ENCODE measurements at places on chromosomes 11 and 22.
A peak's percentile ranks its signal among the peaks of the same experiment; 100 is the strongest.

DNA sequence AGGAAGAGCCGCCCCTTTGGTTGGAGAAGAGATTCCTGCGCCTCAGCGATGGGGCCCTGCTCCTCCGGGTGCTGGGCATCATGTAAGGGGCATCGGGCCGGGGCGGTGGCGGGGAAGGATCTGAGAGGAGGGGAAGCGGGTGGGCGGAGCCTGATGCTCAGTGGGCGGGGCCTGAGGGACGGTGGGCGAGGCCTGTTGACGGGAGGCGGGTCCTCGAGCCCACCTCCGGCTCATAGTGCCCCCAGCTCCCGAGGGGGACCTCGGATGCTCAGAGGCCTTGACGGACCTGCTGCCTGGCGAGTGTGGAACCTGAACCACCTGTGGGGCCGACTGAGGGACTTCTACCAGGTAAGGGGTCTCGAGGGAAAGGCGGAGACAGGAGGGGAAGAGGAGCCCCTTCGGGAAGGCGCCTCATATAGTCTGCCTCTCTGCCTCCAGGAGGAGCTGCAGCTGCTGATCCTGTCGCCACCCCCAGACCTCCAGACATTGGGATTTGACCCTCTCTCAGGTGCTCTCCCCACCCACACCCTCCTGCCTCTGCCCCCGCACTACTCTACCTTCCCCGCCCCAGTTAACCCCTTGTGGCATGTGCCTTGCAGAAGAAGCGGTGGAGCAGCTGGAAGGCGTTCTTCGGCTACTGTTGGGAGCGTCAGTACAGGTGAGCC lies 799 bp downstream of the CCDC88B start:
- DNase-seq = peak; percentile 64

DNA sequence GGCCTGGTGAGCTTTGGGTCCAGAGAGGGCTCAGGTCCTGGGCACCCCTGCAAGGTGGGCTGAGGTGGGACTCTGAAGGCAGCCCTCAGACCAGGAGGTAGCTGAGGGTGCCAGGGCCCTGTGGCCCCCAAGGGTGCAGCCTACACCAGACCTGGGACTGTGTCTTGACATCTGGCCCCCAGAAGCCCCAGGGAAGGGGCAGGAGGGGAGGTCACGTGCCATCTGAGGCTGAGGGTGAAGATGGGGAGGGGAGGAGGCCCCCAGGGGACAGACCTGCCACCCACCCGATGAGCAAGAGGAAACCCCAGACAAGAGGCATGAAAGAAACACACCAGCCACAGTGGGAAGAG lies 520.2 kb downstream of the BRD1 start:
- no peak for DNase-seq

GRCh38 chr11:64156235-64157011 lies 9.5 kb downstream of the MACROD1 start:
- no peak for DNase-seq

GRCh38 chr11:126607776-126608541 lies 252.5 kb downstream of the ST3GAL4 start:
- DNase-seq = no peak

DNA sequence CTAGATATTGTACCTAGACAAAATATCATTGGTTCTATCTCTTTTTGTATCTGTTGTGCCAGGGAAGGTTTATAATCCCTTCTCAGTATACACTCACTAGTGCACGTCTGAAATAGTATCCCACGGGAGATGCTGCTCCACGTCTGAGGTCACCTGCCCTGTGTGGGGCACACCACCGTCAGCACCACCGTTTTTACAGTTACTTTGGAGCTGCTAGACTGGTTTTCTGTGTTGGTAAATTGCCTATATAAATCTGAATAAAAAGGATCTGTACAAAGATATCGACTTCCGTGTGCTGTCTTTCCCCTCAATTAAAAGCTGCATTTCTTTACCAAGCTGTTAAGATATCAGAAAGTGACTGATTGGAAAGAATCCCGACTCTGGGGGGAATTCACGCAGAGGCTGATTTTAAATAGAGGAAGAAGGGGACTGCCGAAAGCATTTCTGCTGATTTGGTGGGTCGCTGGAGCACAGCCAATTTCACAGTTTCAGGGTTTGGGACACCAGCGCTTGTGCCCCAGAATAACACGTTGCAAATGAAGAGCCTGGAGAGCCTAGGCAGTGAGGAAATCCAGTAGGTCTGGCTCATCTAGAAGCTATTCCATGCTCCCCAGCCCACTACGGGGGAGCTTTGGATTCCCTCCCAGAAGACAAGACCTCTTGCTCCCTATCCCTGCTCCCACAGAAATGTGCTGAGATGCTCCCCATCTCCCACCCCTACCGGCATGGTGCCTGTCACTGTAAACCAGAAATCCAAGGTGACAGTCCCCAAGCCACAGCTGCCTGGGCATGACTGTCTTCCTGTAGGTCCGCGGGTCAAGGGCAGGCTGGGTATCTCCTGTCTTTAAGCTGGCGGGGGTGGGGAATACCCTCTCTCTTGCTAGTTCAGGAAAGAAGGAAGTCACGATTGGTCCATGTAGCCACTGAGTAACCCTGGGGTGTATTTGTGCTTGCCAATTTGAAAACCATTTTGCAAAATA lies 12.7 kb upstream of the MYO18B start:
- no peak for DNase-seq

DNA sequence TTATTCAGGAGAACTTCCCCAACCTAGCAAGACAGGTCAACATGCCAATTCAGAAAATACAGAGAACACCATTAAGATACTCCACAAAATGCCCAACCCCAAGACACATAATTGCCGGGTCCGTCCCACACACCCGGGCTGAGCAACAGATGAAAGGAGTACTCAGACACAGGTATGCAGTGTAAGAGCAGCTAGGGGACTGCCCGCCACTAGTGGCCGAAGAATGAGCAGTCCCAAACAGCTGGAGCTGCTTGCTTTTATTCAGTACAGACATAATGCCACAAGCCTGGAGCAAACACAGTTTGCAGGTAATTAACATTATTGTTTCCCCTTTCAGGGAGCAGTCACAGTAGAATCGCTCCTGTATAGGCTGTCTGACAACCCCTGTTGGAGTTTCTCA lies 364.6 kb downstream of the LUZP2 start:
- no peak for DNase-seq

GRCh38 chr11:74736031-74736430 lies 4.8 kb upstream of the CHRDL2 start:
- DNase-seq = no peak

DNA sequence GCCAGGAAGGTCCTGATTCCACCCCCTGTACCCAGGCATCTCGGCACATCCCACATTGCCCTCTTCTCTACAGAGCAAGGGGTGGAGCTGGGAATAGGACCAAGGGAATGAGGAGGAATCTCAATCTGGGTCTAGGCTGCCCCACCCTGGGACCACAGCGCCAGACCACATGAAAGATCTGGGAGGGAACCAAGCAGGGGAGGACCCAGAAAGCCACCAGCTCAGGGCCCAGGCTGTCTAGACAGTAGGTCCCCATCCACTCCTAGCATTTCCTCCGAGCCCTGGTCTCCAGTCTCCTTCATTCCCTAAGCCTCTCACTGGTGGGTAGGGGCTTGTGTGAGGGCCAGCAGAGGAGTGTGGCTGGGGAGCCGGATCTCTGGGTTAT lies 11.6 kb downstream of the PHLDB1 start:
- DNase-seq = no peak

- no peak for DNase-seq
These were observed 1.1 kb downstream of the ATL3 start for GRCh38 chr11:63670096-63670432.

DNA sequence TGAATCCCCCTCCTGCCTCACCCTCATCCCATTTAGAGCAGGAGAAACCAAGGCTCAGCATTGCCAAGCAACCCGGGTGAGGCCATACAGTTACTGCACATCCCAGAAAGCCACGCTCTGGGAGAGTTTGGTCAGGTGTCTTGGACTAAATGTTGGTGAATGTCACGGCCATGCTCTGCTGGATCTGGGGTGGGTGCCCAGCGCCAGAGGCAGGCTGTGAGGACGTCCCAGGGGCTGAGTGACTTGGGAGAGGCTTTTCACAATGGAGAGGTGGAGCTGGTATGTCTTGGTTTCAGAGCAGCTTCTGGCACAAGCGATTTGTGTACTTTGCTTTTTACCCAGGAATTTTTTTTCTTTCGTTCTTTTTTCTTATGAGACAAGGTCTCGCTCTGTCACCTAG lies 6.6 kb downstream of the SERHL2 start:
- DNase-seq = no peak

DNA sequence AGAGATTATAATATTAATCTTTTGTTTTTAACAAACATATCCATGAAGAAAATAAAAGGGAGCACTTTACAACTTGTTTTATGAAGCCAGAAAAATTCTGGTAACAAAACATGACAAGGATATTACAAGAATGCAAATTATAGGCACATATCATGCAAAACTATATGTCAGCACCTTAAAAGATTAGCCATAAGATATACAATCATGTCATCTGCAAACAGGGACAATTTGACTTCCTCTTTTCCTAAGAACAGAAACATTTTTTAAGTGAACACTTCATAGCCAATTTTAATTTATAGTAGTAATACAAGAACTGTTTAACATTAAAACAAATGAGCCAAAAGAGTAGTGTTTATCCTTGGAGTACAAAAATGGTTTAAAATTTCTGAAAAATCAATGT lies 916.5 kb upstream of the CNTN5 start:
- DNase-seq = no peak

- DNase-seq = no peak
These were observed 86.4 kb downstream of the PIWIL4 start for GRCh38 chr11:94653561-94653960.

DNA sequence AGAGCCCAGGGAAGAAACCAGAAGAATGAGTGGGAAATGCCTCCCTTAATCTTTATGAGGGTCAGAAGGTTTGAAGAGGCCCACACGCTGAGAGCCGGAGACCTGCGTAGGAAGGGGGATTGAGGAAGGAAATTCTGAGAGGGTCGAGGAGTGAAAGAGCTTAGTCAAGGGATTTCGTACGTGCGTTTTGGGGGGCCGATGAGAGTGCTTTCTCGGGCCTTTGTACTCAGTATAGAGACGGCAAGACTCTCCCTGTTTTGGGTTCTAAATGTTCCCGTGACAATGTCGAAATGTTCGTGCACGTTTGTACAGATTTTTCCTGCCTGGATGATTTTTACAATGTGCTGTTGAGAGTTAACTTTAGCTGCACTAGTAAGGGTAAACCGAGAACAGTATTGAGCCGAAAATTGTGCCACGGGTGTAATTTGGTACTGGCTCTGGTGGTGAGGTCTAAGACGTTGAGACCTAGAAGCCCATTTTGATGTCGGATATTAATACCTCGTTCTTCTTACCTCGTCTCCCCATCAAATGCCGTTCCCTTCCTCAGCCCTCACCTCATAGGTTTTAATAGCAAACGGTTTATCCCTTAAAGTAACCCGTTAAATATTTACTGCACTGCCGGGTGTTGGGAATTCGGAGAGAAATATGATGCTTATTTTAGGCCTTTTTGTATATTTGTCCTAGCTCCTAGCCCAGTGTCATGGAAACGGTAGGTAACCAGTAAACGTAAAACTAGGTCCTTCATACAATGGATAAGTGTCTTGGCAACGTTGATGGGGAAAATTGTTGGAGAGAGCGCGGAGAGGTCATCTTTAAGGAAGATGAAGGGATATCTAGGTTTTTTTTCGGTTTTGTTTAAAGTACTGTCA lies 734 bp downstream of the C11orf58 start:
- DNase-seq = peak; percentile 43

DNA sequence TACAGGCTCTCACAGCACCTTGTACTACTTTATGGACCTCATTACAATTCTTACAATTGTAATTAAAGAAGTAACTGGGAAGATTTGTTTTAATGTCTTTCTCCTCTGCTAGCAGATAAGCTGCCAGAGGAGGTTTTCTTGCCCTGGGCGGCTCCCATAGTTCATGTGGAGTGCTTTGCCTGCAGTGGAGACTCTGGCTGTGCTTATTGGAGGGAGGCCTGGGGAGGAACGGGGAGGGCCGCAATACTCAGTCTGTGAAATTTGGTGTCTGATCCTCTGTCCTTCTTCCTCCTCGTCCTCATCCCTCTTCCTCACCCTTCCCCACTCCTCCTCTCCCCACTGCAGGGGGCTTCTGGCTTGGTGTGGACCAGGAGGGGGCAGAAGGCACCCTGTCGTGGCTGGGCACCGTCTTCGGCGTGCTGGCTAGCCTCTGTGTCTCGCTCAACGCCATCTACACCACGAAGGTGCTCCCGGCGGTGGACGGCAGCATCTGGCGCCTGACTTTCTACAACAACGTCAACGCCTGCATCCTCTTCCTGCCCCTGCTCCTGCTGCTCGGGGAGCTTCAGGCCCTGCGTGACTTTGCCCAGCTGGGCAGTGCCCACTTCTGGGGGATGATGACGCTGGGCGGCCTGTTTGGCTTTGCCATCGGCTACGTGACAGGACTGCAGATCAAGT lies 5.6 kb downstream of the SLC35C1 start:
- DNase-seq = no peak

- no peak for DNase-seq
These were observed 103.8 kb downstream of the RRAS2 start for GRCh38 chr11:14255238-14255534.

GRCh38 chr22:39110631-39111561 lies 13.9 kb downstream of the APOBEC3H start:
- no peak for DNase-seq

DNA sequence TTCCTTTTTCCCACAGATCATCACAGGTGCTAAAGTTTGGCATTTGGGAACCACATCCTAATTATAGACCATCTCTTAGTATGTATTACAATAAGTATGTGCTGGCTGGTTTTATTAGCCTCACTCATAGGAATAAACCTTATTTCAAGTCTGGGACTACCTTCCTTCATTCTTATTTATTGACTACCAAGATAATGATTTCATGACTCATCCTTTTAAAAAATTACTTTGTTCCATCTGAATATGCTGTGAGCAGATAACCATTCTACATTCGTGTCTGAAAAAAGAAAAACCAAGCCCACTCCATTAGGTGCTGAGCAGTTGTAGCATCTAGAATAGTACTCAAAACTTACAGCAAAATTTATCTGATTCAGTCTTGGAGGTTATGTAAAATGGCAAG lies 12.3 kb downstream of the TNRC6B start:
- no peak for DNase-seq

DNA sequence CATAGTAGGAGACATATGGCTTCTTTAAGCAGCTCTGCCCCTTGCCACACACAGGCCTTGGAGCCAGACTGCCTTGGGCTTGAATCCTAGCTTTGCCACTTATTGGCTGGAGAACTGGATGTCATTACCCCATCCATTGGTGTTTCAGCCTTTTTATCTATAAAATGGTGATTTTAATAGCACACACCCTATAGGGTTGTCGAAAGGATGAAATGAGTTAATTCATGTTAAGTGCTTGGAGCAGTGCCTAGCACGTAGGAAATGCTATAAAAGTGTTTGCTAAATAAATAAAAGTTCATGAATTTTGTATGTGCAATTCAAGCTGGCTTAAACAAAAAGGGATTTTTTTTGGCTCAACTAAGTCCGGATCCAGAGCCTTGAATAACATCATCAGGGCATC lies 120.7 kb downstream of the TIMP3 start:
- no peak for DNase-seq

GRCh38 chr11:93498641-93499040 lies 44.5 kb downstream of the SMCO4 start:
- DNase-seq = no peak

- no peak for DNase-seq
These were observed 1.1 kb upstream of the PLXNB2 start for GRCh38 chr22:50308597-50308935.

GRCh38 chr11:86486261-86487030 lies 111.8 kb downstream of the CCDC81 start:
- no peak for DNase-seq

- DNase-seq = no peak
These were observed 658.2 kb downstream of the NTM start for GRCh38 chr11:132028380-132029240.

GRCh38 chr11:58285483-58286040 lies 17.5 kb upstream of the OR10W1 start:
- DNase-seq = no peak

GRCh38 chr22:48417225-48418070 lies 1410.2 kb downstream of the BRD1 start:
- DNase-seq = no peak

Data from stimulated activated naive CD4-positive, alpha-beta T cell treated with Interleukin-2 at 50 U/mL for 16 hours (primary cell).